Activated T-helper 17 cell treated with anti-CD3 and anti-CD28 coated beads, Interleukin-2, amount 50 U/mL, for 72 hours (primary cell): ENCODE measurements at places on chromosomes 16 and 17. TPM values are rescaled to one million over a fixed set of nuclear protein-coding genes. Genes with fewer than 3 reads are reported as not detected.

DNA sequence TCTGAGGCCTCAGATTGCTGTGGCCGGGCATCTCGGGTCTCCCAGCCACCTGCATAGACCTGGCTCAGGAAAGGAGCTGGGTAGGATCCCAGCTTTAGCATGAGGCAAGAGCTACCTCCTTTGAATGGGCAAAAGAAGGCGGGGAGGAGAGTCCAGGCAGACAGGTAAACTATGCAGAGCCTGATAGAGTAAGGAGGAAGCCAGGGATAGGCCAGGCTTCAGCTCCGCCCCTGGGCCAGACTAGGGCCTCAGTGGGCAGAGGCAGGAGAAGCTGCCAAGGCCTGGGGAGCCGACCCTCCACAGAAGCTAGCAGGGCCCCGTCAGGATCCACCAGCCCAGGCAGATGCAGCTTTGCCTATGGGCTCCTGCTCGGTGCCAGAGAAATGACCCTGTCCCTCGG, 22.6 kb upstream of the UBE2G1 start:
- ATAC-seq: no peak

DNA sequence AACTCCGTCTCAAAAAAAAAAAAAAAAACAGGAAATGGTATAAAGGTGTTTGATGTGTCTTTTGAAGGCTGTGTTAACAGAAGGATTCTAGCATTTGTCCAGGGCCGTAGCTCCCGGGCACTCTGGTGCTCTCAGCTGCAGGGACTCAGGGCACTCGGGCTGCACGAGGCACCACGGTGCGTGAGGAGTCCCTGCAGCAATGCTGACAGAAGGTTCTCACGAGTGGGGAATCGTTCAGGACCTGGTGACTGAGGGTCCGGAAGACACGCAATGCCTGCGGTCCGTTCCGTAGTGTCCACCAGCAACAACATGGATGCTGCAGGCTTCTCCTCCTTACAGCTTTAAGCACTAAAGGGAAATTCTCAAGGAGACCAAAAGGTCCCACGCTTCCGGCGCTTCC, 12.6 kb upstream of the FAAP100 start:
- ATAC-seq: no peak

- no peak for ATAC-seq
Observed at GRCh38 chr17:40351359-40352236, 12.9 kb downstream of the GJD3 start.

Gene ABCA8
- not detected for total RNA-seq

Gene MLLT6
- 395 TPM for total RNA-seq

DNA sequence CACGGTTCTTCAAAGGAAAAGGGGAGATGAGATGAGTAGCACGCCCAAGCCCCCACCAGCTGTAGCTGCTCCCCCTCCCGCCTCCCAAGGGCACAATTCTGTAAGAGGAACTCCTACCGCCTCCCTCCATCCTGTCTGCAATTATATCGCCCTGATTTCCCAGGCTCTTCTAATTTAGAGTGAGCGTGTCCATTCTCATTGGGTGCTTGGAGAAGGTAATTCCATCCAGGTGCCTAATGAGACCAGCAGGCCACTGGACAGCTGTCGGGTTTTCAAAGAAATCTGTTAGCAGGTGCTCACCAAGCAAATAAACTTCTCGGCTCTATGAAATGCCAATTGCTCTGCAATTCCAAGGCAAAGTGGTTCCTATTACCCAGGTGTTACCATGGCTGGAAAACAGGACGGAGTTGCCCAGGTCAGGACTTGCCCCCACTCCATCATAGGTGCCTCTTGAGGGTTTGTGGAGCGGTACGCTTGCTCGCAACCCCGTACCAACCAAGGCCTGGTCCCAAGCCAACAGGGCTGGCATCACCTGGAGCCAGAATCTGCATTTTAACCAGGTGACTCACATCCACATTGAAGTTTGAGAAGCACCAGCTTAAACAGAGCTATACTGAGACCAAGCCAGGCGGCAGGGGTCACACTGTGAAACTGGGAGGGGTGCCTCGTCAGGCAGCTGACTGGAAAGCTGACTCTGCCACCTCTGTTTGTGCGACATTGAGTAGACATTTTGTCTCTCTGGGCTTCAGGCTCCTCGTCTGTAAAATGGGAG, 16.5 kb upstream of the MEAK7 start:
- ATAC-seq: no peak

DNA sequence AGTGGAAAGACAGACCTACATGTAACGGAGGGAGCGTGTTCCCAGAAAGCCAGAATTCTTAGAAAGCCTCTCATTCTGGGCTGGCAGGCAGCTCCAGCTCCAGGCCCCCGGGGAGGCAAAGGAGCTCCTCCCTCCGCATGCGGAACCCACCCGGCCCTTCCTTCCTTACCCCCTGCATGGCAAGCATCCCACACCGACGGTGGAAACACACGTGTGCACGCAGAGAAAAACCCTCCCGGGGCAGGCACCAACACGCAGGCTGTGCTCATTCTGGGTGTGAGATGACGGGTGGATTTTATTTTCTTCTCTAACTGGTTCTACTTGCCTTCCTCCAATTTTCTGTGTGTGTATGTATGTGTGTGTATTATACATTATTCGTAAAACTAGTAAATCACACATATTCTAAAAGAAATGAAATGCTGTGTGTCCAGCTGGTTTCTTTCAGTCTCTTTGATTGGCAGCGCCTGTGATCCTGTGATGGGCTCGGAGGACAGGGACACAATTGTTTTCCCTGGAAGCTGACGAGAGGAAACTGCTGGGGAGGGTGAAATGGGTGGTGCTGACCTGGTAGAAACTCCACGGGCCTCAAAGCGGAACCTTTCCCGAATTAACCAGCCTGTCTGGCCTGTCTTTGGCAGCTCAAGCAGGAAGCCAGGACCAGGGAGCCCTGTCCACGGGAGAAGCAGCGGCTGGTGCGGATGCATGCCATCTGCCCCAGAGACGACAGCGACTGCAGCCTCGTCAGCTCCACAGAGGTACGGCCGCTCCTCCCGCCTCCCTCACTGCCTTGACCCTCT, 22.2 kb downstream of the CARD14 start:
- ATAC-seq: no peak
